HFF-Myc (cell line): ENCODE measurements at places on chromosomes 12 and 14.

DNA sequence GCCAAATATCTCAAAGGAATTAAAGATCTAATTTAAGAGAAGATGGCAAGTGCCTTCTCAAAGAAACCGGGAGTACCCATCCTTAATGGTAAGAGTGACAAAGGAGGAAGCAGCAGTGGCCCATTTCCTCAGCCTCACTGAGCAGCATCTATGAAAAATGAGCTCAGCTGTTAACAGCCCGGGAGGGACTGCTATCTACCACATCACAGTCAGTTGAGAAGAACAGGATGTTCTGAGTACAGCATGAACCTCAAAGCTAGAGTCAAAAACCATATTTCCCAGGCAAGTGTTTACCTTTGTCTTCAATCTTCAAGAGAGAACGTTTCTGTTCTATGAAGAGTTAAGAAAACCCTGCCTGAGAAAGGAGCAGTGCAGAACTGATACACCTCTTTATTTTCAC, 115.0 kb downstream of the BTG1 start:
- DNase-seq: no peak

GRCh38 chr14:92655419-92656201, 92.8 kb downstream of the LGMN start:
- no peak for DNase-seq

GRCh38 chr12:122111089-122111641, 32.6 kb downstream of the MLXIP start:
- DNase-seq: no peak

DNA sequence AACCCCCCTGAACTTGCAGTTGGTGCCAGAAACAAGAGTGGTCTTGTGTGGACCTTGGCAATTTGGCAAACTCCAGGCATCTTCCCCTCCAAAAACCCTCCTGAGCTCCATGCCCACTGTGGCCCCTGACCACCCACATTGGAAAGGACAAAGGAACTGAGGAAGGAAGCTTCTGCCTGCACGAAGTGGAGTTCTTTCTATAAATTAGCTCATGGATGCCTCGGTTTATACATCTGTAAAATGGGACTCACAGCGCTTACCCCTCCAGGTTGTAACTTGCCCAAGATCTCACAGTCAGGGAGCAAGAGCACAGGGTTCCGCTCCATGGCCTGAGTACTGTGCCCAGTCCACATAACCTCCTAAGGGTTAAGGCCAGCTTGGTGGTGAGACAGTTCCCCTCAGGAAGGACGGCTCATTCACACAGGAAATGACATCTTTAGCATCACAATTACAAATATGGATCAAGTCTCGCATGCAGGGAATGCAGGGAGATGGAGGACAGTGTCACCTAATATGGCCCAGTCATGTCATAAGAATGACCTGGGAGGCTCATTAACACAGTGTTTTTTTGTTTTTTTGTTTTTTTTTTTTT, 66.6 kb downstream of the CLMN start:
- DNase-seq: no peak

DNA sequence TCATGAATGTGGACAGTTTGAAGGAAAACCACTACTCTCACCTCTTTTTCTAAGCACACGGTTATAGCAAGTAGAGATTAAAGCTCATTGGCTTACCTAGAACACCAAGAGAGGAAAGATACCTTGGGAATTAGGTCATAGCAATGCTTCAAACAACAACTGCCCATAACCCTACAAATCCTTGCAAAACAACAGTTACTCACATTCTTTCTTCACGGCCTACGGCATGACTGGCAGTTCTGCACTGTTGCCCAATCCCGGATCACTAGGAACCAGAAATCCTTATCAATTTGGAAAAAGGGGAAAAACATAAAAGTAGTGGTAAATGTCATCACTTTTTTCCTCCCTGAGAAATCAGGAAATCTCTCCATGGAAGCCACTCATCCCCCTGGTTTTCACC, 9.6 kb upstream of the ISM2 start:
- no peak for DNase-seq
